Stimulated activated CD8-positive, alpha-beta memory T cell treated with anti-CD3 and anti-CD28 coated beads, Interleukin-4, amount 100 ng/mL, for 4 hours (primary cell): ENCODE measurements at places on chromosomes 2 and 18.

DNA sequence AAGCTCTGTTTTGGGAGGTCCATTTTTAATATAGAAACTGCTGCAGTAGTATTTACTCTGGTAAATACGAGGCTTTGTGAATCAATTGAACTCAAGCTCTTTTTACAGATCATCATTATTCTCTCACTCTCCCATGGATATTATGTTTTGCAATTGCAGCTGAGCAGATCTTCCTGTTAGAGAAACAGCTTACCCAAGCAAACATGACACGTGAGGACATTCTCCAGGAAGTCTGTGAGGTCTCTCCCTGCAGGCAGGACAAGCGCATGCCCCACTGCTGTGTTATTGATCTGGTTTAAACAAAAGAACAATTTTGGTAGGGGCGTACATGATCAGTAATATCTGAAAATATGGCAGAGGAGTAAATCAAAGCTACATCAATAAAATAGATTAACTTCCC lies 72.1 kb downstream of the COL6A3 start:
- DNase-seq = no peak

GRCh38 chr2:152049541-152049940 lies 49.3 kb downstream of the CACNB4 start:
- DNase-seq = no peak

- no peak for DNase-seq
Observed at GRCh38 chr2:107669335-107669734, 157.4 kb upstream of the RGPD4 start.

GRCh38 chr2:214989187-214989586 lies 149.2 kb downstream of the ABCA12 start:
- DNase-seq = no peak

DNA sequence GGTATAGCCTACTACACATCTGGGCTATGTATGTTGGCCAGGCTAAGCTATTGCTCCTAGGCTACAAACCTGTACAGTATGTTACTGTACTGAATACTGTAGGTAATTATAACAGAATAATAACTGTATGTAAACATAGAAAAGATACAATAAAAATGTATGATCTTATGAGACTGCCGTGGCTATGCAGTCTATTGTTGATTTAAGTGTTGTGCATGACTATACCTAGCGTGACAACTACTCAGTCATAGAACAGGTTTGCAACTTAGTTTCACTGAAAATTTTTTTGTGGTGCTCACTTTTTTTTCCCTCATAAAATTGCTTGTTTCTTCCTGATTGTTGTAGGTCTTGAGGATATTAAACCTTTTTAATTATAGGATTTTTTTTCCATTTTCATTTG lies 25.9 kb downstream of the KCMF1 start:
- no peak for DNase-seq

GRCh38 chr18:13216711-13217465 lies 1.7 kb upstream of the LDLRAD4 start:
- no peak for DNase-seq

GRCh38 chr2:239710953-239711861 lies 310.4 kb upstream of the HDAC4 start:
- DNase-seq = no peak

GRCh38 chr2:104539649-104540048 lies 314.3 kb upstream of the POU3F3 start:
- no peak for DNase-seq

DNA sequence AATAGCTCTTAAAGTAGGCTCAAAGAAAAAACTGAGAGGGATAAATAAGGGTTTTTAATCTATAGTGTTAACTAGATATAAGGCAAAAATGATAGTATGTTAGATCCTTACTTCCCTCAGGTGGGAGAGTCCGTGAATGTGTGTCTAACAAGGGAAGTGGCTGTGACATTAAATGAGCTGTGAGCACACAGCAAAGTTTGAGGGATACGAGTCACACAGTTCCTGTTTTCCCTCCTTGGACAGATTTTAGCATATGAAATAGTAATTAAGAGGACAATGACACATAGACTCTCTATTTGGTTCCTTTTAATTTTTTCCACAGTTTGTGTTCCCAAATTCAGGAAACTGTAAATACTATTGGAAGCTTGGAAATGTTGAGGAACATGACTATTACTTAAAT lies 148.4 kb upstream of the CAVIN2 start:
- no peak for DNase-seq

DNA sequence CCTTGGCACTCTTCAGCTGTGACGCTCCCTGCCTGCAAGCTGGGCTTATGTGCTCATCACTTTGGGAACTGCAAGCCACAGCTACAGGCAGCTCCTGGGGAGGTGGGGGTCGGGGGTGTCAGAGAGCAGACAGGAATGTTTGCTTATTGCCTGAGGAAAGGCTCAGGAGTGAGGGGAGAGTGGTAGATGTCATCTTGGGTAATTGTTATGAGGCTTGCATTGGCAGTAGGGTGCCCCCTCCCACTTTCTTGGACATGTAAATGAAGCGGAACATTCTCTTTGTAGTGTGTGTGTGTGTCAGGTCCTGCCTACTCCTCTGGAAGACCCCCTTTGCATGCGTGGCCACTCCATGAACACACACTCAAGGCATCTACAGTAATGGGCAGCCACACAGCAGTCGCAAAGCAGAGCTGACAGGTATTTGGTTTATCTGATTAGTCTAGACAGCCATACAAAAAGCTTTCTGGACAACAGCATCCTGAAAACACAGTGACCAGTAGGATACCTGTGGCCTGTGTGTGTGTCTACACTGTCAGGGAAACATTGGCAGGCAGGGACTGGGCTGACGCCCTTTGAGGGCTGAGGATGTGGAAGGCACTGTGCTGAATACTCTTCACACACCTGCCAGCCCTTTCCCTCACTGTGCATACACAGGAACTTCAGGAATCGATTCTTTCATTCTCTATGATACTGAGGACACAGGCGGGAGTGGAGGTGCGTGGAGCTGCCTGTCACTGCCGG lies 17.1 kb upstream of the MC2R start:
- no peak for DNase-seq

- DNase-seq = no peak
Observed at GRCh38 chr2:238771218-238771617, 76.7 kb upstream of the TWIST2 start.

DNA sequence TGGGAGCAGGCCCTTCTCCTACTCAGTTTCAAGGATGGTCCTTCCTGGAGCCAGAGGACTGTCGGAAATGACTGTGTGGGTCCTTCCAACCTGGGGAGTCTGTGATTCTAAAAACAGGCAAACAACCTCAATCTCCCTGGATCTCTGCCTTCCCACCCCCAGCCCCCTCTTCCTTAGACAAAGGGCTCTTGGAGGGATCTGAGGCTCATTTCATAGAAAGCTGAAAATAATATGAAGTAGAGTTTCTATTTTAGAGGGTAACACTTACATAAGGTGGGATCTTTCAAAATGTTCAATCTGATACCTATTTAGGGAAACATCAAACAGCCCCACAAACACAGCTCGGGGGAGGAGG lies 69.4 kb downstream of the RHOB start:
- no peak for DNase-seq

DNA sequence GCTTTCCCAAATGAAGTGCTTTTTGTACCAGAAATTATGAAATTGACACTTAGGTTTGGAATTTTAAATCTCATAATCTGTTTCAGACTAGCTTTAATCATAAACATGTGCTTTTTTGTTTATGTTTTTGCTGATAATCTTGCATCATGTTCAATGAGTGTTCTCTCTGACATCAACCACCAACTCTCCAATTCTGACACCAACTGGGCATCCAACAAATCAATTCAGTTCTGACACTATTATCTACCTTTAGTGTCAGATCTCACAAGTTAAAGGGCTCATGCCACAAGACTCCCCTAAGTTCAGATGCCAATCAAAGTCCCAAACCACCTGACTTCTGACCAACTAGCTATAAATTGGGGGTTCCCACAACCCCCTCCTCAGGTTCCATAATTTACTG lies 19.6 kb downstream of the PELI1 start:
- no peak for DNase-seq

DNA sequence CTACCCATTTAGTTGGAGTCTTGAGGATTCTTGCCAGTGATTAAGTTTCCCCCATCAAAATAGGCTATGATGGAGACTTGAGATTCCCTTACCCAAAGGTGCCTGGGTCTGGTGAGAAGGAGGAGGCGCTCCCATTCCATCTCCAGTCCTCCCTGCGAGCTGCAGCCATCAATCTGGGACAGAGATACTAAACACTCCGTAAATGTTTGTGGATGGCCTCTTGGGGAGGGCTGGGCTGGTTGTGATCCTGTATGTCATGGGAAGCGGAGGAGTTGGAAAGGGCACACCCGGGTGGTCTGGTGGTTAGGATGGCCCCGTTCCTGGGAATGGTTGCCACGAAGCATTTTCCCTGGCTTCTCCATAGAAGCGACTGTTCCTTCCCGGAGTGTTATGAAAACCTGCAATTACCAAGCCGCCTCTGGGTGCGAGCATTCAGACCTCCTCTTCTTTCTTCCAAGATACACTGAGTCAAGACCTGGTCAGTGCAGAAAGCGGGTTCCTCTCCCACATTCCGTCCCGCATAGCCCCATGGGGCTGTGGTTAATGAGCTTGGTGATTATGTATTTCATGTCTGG lies 196.9 kb downstream of the CTIF start:
- DNase-seq = no peak

DNA sequence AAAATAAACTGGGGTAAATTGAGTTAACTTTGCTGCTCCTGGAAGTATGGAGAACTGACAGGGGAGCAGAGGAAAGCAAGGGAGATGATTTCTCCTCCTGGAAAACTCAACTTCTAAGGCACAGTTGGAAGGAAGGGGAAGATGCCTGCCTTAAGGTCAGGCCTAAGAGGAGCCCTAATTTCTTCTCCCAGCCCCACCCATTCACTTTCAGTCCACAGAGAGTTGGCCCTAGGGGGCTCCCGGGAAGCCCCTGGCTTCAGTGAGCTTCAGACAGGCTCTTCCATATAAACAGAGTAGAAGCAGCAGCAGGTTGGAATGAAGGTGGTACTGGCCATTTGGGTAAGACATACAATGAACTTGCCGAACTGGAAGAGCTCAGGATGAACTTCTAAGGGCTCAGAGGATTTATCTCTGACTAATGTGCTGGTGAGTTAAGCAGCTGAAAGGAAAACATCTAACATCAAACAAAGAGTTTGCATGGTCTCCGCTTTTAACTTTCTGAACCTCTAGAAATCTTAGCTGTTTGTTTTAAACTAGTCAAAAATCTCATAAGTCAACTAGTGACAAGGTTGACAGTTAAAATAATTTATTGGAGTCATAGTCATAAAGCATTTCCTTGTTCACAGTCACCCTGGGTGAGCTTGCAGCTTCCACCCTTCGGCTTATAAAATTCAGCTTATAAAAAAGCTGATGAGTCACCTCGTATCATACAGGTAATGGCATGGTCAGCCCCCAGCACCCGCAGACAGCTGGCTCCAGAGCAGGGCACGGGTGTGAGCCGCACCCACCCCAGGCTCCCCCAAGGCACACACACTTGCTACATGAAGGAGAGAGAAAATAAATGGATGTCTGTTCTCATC lies 9.8 kb downstream of the MALL start:
- no peak for DNase-seq

- no peak for DNase-seq
Observed at GRCh38 chr2:60976875-60977561, 40.5 kb upstream of the PEX13 start.

DNA sequence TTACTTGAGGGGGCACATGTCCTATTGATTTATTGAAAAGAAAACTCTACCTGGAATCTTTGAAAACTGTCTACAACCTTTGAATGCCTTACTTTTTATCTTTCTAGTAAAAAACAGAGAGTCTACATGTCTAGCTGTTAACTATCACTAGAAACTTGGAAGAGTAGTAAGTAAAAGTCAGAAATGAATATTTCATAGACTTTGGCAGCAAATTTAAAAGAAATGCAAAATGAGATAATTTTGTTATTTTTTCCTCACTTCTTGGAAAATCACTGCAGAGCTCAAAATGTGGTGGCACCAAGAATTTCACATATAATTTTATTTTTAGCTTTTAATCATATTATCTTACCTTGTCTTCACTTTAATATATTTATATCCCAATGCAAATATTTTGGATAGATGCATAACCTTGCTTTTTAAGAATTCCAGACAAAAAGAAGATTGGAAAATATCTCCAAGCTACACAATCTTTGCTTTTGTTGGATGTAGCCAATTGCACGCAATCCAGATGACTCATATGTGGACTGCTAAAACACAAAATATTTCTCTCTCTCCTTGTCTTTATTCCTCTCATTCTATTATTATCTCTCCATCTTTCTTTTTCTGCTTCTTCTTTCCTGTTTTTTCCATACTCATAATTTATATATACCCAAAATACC lies 92.2 kb upstream of the DSEL start:
- DNase-seq = no peak

- DNase-seq = no peak
Observed at GRCh38 chr2:128833664-128834027, 515.0 kb upstream of the HS6ST1 start.

- DNase-seq = no peak
Observed at GRCh38 chr2:84904717-84905174, 710 bp upstream of the TMSB10 start.

- no peak for DNase-seq
Observed at GRCh38 chr18:5439986-5440696, 103.7 kb downstream of the EPB41L3 start.

- no peak for DNase-seq
Observed at GRCh38 chr18:63099091-63099840, 220.3 kb downstream of the BCL2 start.

DNA sequence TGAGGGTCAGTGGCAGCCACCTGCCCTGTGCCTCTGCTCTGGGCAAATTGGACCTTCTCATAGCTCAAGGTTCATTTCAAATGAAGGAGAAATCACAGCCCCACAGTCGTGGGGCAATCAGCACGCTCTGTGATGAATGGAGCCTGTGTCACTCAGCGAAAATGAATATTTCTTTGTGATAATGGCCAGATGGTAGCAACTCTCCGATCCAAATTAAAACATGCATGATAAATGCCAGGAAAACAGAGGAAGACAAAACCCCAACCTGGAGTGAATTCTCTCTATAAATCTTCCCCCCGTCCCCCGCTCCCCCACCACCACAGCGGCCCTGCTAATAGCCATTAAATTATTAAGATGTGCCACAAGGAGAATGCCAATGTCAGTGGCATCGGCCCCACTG lies 258.4 kb downstream of the CELF4 start:
- DNase-seq = no peak

- DNase-seq = no peak
Observed at GRCh38 chr2:232632229-232632903, 1.0 kb upstream of the EFHD1 start.

DNA sequence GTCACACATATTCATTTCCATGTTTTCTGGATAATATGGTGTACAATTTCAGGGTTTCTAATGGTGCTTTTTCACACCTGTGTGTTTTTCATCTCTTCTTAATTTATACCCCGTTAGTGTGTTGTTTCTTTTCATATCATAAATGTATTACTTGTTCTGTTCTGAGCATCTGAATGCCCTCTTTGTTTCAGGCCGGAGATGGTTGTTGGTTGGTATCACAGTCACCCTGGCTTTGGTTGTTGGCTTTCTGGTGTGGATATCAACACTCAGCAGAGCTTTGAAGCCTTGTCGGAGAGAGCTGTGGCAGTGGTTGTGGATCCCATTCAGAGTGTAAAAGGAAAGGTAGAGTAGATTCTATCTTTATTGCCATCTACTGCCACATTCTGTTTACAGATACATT lies 45.1 kb upstream of the TBR1 start:
- DNase-seq = no peak
